SK-N-SH (cell line): ENCODE measurements at places on chromosomes 7 and 10.

- DNase-seq, result no peak
Measured at GRCh38 chr7:107232568-107233090, 63.8 kb downstream of the HBP1 start.

DNA sequence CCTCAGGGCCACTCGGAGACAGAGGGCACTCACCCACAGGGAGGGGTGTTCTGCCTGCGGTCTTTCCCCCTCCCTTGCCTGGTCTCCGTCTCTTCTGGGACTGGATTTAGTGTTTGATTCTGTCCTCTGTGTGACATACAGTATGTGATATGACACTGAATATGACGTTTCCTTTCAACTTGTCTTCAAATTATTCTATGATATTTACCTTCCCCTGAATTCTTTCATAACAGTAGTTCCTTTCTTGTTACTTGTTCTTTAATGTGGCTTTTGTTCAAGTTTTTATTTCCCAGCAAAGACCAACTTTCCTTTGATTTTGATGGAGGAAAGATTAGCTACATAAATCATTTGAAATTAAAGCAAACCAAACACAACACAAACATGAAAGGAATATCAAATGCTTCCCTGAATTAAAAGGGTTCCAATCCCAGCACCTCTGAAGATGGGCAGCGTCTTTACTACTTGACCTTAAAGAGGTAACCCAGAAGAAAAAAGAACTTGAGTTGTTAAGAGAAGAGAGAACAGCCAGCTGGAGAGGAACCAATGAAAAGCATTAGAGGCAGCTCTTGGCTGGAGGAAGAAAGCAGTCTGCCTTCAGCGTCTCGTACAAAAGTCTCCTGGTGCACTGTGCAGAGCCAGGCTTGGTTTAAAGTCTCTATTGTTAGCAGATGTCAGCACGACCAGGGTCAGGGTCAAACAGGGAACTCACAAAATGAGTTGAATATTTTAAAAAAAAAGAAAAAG, 18.3 kb upstream of the RHEB start:
- no peak for DNase-seq

DNA sequence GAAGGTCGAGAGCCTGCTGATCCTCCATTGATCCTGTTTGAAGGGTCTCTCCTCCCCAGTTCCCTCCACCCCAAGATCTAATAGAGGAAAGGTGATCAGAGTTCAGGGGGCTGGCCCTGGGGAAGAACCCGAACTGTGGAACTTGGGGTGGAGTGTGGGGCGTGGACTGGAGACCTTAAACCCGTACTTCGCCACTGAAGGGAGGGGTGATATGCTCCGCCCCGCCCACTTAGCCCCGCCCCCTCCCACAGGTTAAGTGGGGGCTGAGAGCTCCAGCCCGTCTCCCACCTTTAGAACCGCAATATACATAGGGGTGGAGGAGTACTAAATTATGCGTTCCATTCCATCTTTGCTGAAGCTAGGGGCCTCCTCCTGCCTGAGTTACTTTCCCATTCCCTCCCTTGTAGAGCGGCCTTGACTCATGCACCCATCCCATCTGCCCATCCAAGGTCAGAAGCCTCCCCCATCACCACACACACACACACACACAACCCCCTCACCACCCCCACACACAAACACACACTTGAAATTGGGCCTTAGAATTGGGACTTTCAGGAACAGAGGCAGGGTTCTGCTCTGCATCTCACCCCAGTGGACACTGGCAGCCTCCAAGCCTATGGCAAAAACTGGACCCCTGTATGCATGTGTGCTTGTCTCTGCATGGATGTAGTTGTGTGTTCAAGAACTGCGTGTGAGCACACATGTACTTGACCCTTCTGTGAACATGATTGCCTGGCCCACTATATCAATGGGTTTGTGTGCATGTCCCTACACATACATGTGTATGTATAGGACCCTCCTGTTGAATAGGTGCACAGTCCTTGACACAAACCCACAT, 991 bp downstream of the SEMA4G start:
- peak; percentile 70 for DNase-seq

DNA sequence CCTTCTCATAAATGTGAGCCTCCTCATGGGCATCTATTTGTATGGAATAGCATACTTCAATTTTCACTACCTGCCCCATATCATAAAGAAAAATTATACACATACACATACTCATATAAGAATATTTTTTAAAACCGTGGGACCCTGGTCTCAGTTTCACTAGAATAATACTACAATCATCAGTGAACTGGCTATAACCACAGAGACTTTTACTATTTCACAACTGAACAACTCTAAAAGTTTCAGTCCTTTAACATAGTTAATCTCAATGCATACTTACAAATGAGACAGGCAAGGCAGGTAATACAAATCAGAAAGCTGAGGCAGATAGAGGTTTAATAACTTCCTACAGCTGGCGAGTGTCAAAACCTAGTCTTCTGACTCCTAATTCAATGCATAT, 83.1 kb downstream of the LRRN3 start:
- no peak for DNase-seq

DNA sequence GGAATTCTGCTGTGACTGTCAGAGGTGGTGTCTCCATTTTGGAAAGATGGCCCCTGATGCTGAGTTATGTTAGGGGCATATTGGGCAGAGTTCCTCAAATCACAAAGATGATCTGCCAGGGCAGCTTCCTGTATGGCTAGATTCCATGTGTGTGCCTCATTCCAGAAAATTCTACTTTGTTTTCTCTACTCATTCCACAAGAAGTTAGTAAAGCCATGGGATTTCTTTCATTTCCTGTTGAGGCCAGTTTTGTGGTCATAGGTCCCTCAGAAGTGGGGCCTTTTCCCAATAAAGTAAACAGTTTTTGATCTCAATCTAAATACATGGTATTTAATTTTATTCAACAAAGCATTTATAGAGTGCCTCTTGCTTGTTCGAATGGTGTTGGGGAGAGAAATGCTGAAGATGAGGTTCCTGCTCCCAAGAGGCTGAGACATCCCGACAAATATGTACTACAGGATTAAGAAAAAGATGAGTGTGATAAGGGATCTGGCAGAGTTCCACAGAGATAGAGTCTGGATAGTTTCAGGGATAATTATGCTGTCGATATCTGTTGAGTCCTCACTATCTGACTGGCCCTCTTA, 33.0 kb downstream of the MINDY4 start:
- no peak for DNase-seq

GRCh38 chr7:155169498-155170065, 99.5 kb downstream of the HTR5A start:
- DNase-seq, result no peak

DNA sequence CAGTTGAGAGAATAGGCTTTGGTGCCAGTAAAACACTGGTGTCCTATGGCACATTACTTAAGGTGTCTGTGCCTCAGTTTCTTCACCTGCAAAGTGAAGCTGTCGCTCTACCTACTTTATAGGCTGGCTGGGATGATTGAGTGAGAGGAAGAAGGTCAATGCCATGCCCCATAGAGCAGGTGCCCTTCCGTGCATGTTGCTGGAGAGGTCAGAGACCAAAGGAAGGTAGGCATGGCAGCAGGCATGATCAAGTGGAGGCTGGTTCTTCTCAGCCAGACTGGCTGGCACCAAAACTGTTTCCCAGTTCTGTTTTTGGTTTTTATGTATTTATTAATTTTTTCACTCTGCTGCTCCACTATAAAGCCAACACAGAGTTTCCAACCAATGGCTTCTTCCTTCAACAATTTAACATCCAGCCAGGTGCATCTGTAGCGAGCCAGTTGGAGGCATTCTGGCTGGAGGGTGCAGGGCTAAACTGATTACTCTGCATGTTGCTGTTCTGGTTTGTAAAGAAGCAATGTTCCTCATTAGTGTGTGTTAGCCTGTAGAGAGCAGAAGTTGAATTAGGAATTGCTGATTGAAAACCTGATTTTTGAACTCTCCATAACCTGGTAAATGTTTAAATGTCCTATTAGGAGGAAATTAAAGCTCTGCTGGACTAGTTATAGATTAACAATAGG, 144.3 kb upstream of the TNS3 start:
- peak; percentile 69 for DNase-seq

- DNase-seq, result no peak
Measured at GRCh38 chr7:117132321-117133120, 179.2 kb downstream of the ST7 start.
